ENCODE measurements at places on chromosomes 12 and 14.
A peak's percentile ranks its signal among the peaks of the same experiment; 100 is the strongest.

DNA sequence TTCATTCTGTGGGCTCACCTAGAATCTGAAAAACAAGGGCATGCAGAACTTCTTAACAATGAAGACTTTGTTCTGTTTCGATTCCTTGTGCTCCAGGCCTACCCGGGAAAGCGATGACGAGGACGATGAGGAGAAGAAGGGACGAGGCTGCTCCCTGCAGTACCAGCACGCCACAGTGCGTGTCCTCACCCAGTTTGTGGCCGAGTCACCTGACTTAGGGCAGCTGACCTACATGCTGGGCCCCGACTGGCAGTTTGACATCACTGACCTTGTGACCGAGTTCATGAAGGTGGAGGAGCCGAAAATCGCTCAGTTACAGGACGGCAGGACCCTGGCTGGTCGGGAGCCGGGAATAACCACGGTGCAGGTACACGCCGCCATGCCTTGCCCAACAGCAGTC is 585.4 kb downstream of the AACS start:
- DNase-seq, result no peak

DNA sequence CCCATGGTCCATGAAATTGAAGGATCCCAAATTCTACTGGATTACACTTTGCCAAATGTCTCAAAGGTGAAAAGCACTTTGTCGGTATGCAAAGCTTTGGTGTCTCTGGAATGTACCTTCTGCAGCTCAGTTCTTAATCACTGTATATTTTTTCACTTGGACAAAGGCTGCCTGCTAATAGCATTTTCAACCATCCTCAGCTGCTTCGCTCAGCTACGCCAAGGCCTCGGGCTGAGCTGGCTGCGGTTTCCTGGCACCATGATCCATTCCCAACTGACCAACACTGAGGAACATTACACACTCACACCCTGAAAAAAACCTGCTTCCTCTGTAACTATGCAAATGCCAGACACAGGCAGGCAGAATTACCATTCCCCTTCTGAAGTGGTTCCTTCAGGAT is 335.2 kb downstream of the DPF3 start:
- DNase-seq, result peak; percentile 74

- DNase-seq, result peak; percentile 93
Observed at GRCh38 chr12:12804432-12804886, 8.7 kb upstream of the DDX47 start.

DNA sequence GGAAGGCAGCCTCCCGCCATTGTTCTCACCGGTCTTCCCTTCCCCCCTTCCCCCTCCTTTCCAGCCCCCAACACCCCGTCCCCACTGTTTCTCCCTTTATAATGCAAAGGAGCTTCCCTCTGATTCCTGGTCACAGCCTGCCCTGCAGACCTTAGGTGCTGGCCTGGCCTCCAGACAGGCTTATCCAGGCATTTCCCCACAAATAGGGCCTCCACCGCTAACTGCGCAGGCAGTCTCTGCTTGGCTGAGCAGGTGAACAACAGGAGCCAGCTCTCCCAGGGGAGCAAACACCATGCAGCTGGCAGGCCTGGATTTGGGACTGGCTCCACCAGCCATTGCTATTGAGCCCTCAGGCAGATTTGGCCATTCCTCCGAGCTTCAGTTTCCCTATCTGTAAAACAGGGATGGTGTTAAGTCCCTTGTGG is 46.0 kb downstream of the SMIM41 start:
- no peak for DNase-seq
